ENCODE measurements at places on chromosomes 5 and 9.

GRCh38 chr9:137085920-137086530 lies 760 bp upstream of the MAN1B1 start:
- DNase-seq: peak; percentile 38

- no peak for DNase-seq
Measured at GRCh38 chr5:20615888-20616563, 628.0 kb upstream of the CDH18 start.

GRCh38 chr9:117278471-117279035 lies 136.3 kb downstream of the ASTN2 start:
- no peak for DNase-seq

- DNase-seq: no peak
Measured at GRCh38 chr5:6535594-6535993, 86.9 kb downstream of the UBE2QL1 start.

DNA sequence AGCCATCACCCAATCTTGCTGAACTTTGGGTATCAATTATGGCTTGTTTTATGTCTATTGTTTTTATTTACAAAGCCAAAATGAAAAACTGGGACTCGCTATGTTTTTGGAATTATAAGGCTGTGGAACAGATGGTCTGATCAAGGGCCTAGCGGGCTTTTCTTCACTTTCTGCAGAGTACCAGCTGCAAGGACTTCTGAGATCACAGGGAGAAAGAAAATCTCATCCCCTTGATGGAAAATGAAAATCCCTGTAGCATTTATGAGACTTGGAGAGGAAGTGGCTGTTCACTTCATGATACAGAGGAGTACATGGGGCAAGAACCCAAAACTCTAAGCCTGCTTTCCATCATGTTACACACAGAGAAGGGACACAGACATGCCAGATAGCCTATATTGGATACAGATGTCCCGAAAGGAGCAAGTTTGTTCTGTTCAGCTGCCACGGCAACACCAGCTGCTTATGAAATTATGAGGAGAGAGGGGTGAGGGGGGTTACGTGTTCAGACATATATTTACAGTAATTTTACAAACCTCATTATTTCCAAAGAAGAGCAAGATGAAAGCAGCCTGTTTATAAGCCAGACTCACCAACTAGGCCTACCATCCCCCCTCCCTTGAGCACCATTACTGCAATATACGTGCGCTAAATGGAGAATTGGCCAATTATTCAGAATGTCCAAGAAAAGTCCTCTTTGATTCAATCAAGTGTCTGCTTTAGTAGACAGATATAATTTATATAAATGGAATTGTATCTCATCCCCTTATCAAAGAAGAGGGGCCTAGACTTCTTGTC lies 220.0 kb downstream of the MARCHF11 start:
- no peak for DNase-seq

DNA sequence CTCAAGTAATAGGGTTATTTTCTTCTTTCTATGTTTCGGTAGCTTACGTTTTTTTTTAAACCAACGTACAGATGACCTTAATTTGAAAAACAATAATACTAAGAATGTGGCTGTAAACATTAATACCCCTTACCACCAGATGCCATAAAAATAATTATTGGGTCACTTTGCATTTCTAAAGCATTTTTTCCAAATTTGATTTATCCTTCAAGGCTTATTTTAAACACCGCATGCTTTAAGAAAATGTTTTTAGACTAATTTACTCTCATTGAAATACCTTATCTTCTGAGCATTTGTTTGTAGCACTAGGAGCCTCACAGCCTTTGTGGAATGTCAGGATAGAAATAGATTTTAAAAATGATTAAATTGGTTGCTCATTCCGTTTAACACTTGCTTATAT lies 5.8 kb upstream of the APBA1 start:
- DNase-seq: no peak

Data from activated naive CD4-positive, alpha-beta T cell treated with anti-CD3 and anti-CD28 coated beads, Interleukin-2, amount 50 U/mL, for 16 hours (primary cell).